NCI-H2171 (cell line): ENCODE measurements at places on chromosomes 5 and 9.

DNA sequence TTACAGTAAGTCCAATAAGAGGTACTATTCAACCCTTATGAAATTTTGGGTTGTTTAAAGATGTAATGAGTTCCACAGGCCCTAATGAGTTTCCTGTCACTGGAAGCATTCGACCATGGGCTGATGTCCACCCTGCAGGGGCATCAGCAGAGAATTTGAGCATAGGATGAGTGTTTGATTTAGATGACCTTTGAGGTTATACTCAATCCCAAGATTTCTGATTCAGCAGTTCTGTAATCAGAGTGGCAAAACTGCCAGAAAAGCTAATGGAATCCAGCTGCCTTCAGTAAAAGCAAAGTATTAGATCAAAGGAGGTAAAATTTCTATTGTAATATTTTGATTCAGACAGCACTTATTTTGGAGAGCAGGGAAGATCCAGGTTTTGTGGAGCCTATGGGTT, 68.3 kb downstream of the COX7C start:
- DNase-seq = no peak

DNA sequence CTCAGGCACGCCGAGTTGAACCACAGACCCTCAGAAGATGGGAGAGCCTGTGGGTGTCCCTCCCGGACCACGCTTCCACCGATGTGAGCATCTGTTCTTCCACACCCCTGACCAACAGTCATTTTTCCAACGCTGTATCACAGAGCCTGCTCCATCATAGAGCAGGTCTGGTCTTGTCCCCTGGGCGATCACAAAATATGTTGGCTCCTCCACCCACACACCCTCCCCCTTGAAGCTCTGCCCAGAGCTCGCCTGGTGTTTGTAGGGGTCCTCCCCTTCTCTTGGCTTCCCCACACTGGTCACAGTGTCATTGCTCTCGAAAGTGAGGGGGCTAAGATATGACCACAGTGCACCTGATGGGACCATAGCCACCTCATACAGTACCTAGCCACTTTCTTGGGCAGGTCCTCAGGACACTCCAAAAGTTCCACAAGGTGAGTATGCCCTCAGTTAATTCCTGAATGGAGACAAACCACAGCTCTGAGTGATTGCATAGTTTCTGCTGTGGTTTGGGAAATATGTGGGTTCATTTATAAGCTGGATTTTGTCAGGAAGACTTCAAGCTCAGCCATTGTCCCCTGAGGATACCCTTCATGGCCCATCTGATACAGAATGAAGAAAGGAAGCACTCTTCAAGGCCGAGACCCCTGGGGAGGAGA, 3.5 kb upstream of the ZNF618 start:
- no peak for DNase-seq

DNA sequence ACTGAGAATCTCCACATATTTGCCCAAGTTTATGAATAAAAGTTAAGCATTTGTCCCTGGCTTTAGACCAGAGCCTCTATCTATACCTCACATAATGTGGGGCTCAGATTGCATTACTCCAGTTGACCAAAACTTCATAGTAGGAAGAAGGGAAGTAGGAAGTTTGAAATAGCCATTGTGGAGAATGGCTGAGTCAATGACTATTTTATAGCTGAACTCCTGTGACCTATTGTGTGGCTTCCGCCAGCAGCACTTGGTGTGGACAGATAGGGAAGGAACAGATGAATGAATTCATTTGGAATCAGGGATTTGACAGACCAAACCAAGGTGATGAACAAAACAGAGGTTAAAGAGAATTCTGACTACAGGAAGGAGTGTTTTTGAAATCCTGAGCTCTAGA, 92.9 kb upstream of the LPAR1 start:
- DNase-seq = no peak

- no peak for DNase-seq
Measured at GRCh38 chr5:91146905-91147600, 236.1 kb downstream of the ARRDC3 start.

DNA sequence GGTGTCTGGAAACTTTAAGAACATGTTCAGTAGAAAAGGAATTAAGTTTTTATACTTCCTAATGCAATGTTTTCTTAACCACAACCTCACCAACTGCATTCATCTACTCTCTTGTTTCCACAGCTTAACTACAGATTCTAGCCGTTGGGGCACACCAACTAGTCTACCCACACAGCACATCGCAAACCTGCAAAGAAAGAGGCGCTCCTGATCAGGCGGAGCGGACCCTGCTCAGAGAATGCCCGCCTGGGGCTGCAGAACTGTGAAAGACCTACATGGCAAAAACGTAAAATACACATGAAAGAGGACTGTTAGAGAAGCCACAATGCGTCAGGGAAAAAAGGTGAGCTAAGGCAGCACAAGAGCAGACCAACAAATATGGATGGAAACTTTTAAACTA, 75.4 kb upstream of the RAPGEF6 start:
- no peak for DNase-seq

DNA sequence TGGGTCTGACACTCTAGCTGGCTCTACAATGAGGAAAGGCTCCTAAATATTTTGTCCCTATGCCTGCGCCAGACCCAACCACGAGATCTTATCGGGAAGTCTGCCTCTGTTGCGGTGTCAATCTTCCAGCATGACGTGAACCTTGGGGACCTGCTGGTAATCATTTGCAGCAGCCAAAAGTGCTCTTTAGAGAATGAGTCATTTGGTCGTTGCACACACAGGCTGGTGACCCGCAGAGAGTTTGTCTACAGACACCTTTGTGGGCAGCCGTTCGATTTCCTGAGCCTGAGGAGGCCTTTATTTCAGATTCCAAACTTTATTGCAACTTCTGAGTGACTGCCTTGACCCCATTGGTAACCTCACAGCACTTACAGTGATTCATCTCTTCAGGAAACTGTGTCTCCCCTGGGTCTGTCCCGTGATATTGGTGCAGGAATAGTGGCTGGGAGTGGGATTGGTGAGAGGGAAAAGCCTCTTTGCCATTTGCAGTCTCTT, 326.1 kb downstream of the NSG2 start:
- DNase-seq = no peak

GRCh38 chr5:54658010-54658409, 140.5 kb downstream of the SNX18 start:
- DNase-seq = no peak

DNA sequence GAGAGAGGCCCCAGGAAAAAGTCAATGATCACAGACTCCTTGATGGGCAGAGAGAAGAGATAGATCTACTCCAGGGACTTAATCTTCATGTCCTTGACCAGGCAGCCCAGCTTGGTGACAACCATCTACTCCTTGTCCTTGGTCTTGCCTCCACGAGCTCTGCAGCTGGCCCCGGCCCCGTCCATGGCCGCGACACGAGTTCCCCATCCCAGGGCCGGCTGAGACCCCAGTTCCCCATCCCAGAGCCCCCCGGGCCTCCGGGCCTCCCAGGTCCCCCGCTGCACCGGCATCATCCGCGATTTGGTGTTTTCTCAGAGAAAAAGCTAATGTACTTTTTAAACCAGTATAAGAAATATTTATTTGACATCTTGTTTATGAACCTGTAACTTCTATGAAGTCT, 2.5 kb upstream of the PGGT1B start:
- DNase-seq = no peak

- DNase-seq = no peak
Measured at GRCh38 chr5:169871826-169872490, 108.3 kb downstream of the INSYN2B start.

DNA sequence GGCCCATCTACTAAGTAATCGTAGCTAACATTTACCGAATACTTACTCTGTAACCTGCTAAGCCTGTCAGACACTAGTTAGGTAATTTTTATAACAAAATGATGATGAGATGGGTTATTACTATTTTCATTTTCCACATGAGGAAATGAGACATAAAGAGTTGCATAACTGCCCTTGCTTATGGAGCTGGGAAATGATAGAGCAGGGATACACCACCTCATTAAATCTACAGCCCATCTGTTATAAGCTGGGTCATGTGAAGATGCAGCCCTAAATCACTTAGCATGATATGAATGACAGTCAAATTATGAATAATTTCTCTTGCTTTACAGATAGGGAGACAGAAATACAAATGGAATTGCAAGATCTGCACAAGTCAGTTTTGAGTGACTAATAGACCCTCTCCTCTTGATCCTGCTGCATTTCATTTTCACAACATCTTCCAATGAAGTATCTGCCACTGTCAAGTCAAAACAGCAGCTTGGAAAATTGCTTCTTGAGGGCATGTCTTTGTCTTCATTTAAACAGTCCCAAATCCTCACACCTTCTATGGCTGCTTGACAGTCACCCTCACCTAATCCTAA, 364.7 kb downstream of the PRELID2 start:
- no peak for DNase-seq

DNA sequence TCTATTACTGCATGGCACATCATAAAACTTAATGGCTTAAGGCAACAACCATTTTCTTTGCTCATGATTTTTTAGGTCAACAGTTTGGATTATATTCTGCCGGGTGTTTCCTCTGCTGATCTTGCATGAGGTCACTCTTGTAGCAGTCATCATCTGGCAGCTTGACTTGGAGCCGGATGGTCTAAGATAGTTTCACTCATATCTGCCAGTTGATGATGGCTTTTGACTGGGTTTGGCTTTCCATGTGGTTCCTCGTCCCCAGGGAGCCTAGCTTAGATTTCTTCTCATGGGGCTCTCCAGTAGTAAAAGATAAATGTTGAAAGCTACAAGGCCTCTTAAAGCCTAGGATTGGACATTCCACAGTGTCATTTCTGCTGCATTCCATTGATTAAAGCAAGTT, 27.4 kb downstream of the LNPEP start:
- DNase-seq = no peak

DNA sequence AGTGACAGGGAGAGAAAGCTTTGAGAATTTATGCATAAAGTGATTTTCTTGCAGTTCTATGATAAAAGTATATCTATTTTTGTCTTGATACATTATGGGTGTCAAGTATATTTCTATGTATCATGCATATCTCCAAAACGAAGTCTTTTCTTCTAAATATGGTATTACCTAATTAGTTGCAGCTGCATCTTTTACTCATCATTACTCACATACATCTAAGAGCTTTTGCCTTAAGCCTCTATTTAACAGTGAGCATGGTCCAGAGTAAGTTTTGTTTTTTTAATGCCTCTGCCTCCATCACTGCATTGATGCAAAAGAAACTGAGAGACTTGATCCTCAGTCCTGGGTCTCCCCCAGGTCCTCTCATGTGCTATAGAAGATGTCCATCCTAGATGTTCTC, 40.0 kb upstream of the SMC5 start:
- no peak for DNase-seq

GRCh38 chr5:178545941-178546674, 44.1 kb downstream of the COL23A1 start:
- no peak for DNase-seq

DNA sequence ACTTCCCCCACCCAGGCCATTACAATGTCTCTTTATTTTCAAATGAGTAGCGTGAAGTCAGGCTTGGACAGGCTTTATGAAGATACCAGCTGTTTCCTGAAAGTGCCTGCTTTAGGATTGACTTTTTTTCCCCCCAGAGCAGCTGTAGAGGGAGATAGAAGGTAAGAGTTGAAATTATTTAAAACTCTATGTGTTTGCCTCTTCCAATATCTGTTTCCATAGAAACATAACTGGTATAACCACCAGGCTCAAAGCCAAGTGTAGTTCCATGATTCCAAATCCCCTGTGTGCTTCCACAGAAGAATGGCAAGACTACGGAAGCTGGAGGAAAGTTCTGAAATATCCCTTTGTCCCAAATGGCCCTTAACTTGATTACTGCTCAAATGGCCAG, 87.4 kb upstream of the TBC1D2 start:
- DNase-seq = peak; percentile 20

DNA sequence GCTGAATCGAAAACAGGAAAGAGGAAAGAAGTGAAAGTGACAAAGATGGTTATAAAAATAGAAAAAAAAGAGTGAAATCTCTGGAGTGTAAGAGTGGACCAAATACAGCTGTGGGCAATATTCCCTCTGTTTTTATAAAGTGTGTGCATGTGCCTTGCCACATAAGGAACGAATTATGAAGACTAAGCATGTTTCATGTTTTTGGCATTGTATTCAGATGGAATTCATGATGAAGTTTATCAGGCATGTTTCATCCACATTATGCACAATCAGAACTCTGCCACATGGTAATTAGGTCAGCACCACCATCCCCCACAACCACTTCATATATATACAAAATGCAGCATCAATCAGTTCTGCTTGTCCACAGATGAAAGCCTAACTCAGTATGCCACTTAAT, 348.0 kb downstream of the ZNF608 start:
- no peak for DNase-seq

- DNase-seq = peak; percentile 99
Measured at GRCh38 chr9:137195525-137196220, 4.9 kb downstream of the TPRN start.

GRCh38 chr5:3201941-3202340, 393.7 kb upstream of the IRX1 start:
- no peak for DNase-seq

DNA sequence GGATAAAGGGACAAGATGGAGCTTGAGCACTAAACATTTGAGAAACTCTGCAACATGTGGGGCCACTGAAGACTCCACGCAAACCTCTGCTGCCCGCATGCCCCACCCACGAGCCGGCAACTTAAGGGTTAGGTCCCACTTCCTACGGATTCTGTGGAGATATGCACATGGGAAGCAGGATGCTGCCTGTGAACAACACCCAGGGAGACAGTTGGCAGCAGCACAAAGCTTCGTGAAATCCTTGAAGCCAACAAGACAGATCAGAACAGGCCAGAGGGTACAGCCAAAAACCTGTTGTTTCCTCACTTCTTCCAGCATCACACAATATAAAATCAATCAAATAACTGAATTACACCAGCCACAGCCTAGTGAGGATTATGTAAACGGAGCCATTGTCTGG, 270.4 kb downstream of the ENC1 start:
- no peak for DNase-seq

DNA sequence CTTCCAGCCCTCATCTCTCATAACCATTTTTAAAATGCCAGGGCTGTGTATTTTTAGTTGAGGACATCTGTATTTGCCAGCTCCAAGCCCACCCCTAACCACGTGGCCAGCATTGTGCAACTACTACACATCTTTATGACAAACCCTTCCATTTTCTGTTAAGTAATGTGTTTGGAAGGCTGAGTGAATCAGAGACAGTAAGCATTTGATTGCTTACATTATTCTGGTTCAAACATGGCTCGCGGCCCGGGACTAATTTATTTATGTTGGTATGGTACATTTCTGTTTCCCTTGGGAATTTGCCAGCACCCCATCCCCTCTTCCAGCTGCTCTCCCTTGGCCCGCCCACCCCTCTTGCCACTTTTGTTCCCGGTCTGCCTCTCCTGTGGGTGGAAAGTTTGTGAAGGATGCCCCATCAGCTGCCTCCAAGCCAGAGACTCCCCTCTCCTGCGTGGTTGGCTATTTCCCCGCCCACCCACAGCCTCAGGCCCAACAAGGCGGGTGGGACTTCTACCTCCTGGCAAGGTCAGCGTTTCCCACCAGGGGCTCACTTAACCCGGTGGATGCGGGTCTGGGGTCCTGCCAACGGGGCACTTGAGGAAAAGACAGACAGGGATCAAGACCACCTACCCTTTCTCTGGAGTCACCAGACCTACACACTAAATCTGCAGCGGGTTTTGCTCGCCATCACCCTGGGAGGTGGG, 162.2 kb downstream of the HSD17B3 start:
- peak; percentile 58 for DNase-seq
